COR-L47 (cell line): ENCODE measurements at places on chromosomes 2 and 18.

- DNase-seq: no peak
Measured at GRCh38 chr2:584863-585823, 92.1 kb downstream of the TMEM18 start.

DNA sequence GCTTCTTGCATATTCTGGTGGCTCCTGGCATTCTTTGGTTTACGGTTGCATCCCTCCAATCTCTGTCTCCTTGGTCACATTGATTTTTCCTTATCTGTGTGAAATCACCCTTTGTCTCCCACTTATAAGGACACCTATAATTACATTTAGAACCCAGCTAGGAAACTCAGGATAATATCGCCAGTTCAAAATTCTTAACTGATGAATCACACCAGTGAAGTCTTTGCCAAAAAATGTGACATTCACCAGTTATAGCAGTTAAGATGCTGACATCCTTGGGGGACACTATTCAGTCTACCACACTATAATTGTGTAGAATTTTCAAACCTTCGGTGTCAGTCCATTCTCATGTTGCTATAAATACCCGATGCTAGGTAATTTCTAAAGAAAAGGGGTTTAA, 320.2 kb downstream of the TMX3 start:
- no peak for DNase-seq

- peak; percentile 19 for DNase-seq
Measured at GRCh38 chr2:117555965-117556364, 258.5 kb upstream of the DDX18 start.

DNA sequence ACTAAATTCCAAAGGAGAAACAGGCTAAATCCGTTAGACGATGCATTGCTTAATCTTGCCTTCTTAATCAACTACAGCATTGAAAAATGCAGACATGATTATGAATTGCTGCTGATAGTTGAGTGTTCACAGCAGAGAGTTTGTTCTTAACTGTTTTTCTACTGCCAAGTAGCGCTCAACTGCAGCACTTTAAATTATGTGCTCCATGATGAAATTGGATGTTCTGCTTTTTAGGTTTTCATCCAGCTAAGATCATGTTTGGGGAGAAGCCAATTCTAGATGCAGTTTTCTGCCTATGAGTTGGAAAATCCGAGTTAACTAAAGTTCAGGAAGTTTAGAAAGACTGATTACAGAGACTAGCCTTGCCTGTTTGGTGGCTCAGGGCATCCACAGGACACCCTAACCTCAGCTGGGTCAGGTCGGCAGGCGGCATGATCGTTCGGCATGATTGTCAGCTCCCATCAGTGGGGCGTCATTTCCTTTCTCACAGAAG, 119.4 kb upstream of the PIEZO2 start:
- no peak for DNase-seq

- DNase-seq: no peak
Measured at GRCh38 chr2:2655453-2656114, 324.5 kb upstream of the MYT1L start.

DNA sequence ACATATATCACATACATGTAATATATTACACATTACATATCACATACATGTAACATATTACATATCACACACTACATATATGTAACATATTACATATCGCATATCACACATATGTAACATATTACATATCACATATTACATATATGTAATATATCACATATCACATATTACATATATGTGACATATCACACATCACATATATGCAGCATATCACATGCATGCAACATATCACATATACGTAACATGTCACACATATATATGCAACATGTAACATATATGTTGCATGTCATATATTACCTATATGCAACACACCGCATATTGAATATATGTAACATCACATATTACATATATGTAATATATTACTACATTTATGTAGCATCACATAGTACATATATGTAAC, 211.2 kb downstream of the ARL6IP6 start:
- DNase-seq: no peak

- no peak for DNase-seq
Measured at GRCh38 chr2:85989288-85989865, 100.6 kb upstream of the ST3GAL5 start.

DNA sequence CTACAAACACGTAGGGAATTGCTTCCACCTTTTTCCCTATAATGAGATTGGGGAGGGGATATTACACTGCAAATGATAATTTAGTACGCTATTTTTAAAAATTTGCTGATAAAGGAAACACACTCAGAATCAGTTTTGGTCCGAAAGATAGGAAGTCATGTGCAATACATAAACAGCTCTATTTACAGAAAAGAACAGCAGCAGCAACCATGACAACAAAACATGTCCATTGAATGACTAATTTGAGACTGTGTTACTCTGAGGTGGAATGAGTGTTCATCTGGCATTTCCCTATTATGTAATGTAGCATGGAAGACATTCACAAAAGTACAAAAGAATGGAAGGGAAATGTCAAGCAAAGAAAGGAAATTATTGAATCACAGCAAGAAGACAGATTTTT, 337.2 kb downstream of the NBAS start:
- no peak for DNase-seq

DNA sequence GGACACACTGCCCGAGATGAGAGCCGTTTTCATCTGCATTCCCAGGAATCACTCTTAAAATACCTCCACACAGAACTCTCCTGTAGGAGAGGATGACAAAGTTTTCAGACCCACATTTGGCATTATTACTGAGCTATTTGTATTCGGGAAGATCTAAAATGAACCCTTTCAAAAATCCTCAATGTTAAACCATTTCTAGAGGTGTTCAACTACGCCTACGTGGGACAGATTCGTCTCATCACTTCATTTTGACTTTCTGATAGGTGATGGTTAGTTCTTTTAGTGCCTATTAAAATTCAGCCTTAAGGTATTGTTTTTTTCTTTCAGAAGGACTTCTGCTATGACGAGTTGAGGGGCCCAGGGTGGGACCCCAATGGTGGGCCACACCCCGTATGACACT, 71.4 kb upstream of the MGAT4A start:
- no peak for DNase-seq

DNA sequence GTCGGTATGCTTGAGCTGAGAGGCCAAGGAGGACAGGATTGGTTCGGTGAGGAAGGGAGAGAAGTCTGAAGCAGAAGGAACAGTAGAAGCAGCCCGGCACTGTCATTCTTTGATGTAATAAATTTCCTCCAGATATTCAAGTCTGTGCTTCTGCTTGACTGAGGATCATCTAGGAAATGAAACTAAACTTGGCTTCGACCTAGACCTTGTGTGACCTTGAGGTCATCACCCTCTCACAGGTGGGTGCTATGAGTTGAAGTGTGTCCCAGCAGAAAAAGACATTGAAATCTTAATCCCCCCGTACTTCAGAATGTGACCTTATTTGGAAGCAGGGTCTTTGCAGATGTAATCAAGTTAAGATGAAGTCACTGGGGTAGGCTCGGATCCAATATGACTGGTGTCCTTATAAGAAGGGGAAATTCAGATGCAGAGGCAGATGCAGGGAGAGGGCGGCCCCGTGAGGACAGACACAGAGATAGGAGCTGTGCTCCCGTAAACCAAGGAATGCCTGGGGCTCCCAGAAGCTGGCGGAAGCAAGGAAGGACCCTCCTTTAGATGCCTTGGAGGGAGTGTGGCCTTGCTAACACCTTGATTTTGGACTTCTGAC, 49.0 kb downstream of the PRKCE start:
- DNase-seq: no peak

DNA sequence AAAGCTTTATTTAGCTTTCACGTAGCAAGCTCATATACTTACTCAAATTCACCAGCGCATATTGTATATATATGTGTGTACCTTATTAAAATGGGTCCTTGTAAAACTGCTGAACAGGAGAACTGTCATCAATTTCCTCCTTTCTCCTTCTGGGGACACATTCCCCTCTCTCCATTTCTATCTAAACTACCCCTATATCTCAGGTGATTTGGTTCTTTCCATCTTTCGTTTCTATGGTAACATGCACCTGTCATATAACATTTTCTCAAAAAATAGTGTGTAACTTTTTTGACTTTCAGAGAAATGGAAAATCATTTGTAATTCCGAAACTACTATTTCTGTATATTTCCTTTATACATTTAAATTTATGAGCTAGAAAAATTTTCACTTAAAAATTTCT, 83.5 kb upstream of the CD226 start:
- DNase-seq: no peak

DNA sequence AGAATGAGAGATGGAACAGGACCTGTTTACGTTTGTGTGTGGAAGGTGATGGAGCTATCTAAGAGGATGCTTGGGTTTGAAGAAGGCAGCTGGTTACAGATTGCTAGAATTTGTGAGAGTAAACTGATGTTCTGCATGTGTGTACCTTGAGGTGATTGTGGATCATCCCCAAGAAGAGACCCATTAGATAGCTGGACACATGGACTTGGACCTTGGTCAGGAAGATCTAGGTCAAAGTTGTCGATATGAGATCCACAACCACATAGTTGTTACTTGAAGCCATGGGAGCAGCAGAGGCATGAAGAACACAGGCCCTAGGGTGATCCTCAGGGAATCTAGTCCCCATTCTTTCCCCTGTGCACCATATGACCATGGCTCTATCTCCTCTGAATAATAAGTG, 101.0 kb downstream of the PKP4 start:
- DNase-seq: no peak

DNA sequence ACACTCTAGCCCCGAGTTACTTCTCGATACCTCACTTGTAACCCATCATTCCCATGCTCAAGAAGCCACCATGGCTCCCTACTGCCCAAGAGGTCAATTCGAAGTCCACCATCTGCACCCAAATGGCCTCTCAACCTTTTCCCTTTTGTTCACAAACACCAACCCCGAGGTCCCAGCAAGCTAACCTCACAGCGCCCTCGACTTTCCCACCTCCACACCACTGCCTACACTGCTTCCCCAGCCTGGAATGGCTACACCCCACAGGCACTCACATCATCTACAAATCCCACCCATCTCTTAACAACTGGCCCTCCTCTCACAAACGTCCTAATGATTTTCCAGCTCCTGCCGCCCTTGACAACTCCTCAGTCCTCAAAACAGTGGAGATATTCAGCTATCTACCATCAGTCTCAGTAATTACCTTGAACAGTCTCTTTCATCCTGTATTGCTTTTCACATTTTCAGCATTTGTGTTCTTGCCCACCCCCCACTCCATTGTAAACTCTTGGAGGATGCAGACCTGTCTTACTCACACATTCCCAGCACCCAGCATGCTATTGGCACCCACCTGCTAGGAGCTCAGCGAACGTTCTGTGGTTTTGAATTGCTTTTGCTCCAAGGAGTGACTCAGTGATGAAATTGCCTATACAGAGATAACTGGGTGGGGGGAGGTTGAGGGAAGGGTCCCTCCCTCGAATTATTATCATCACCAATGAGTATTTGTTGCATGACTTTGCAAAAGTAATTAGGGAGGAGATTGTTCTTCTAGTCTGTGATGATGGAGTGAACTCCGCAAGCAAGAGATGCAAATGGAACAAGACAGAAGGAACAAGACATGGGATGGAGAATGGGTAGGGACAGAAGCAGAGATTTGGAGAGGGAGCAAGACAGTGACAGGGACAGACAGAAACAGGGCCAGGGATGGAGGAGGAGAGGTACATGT, 106.8 kb downstream of the CYP26B1 start:
- DNase-seq: no peak

- DNase-seq: no peak
Measured at GRCh38 chr2:231965102-231965501, 3.6 kb downstream of the DIS3L2 start.

GRCh38 chr2:229417176-229417575, 146.1 kb upstream of the PID1 start:
- DNase-seq: no peak

- peak; percentile 85 for DNase-seq
Measured at GRCh38 chr2:73293534-73294171, at the start of gene EGR4. Gene EGR4 (minus strand): TSS chr2:73293548. CDS start chr2:73293317, 231 bp downstream.

DNA sequence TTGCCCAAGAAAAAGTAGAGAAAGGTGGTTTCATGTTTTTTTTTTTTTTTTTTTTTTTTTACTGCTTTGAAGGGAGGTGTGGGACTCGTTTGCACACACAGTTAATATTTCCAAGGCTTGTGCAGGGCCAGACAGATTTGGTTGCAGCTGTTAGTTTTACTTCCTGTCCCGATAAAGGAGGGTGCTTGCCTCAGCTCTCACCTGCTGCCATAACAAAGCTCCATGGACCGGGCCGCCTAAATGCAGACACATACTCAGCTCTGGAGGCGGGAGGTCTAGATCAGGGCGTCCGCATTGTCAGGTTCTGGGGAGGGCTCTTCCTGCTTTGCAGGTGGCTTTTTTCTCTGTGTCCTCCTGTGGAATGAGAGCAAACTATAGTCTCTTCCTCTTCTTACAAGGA, 69.9 kb downstream of the ODC1 start:
- DNase-seq: peak; percentile 11

- DNase-seq: no peak
Measured at GRCh38 chr2:140506606-140507005, 1624.2 kb downstream of the LRP1B start.

GRCh38 chr2:9307535-9307934, 100.9 kb downstream of the ASAP2 start:
- DNase-seq: no peak

GRCh38 chr18:79900610-79901570, 50.6 kb downstream of the SLC66A2 start:
- DNase-seq: no peak

DNA sequence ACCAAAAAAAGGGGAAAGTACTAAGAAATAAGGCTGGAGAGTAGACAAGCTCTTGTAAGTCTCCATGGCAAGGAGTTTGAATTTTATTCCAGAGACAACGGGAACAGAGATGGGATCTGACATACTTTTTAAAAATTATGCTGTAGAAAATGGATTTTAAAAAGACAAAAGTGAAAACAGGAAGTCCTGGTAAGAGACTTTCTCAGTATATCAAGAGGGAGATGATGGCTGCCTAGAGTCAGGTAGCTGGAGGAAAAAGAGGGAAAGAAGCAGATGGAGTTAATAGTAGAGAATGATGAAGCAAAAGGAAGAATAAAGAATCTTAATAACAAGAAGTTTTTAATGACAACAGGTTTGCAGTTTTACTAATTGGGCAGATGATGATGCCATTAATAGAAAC, 168.1 kb downstream of the SRBD1 start:
- DNase-seq: no peak

- no peak for DNase-seq
Measured at GRCh38 chr2:10316860-10317259, 14.2 kb downstream of the HPCAL1 start.

GRCh38 chr18:79930020-79930642, 21.3 kb downstream of the SLC66A2 start:
- DNase-seq: no peak

DNA sequence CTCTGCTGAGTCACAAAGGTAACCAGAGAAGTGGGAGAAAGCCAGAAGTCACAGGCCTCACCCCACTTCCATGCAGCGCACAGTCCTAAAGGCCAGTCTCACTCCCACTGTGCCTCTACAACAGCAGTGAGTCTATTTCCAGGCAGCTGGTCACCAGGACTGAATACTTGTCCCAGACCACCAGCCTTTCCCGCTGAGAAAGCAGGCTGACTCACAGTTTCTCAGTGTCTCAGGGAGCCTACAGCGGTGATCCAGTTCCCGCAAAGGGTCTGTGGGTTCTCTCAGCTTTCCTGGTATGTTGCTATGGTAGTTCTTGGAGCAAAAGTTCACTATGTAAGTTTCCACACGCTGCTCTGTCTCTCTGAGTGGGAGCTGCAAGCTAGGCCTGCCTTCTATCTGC, 622.5 kb downstream of the RNF144A start:
- no peak for DNase-seq
